ENCODE measurements at places on chromosomes 11 and 22.

DNA sequence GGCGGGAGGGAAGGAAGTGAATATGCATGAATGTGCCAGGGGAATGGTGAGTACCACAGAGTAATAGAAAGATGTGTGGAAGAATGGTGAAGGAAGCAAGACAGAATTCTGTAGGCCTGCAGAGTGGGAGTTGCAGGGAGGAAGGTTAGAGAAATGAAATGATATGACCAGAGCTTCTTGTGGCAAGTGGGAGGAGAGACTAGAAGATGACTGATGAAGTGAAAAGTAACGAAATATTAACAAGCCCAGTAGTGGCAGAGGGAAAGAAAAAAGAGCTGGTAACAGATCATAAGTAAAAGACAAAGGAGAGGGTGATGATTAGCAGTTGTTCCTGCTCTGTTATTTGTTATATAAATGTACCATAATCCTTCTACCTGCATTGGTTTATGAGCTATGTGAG is 1.0 kb upstream of the ALKBH8 start:
- H3K27me3 ChIP-seq, result no peaks in the 10 kb centered on the region
- H3K4me3 ChIP-seq, result peak overlapping the region; percentile 84
- DNase-seq, result no peak
- H3K4me1 ChIP-seq, result peaks cover 21% of the 10 kb centered on the region

GRCh38 chr11:35214792-35215193 is 75.8 kb downstream of the CD44 start:
- no peaks in the 10 kb centered on the region for H3K27me3 ChIP-seq
- H3K4me3 ChIP-seq, result no peak overlapping the region
- H3K27ac ChIP-seq, result peak overlapping the region; percentile 66
- no peaks in the 10 kb centered on the region for H3K36me3 ChIP-seq
- H3K4me1 ChIP-seq, result peaks cover 20% of the 10 kb centered on the region
- DNase-seq, result peak; percentile 81

DNA sequence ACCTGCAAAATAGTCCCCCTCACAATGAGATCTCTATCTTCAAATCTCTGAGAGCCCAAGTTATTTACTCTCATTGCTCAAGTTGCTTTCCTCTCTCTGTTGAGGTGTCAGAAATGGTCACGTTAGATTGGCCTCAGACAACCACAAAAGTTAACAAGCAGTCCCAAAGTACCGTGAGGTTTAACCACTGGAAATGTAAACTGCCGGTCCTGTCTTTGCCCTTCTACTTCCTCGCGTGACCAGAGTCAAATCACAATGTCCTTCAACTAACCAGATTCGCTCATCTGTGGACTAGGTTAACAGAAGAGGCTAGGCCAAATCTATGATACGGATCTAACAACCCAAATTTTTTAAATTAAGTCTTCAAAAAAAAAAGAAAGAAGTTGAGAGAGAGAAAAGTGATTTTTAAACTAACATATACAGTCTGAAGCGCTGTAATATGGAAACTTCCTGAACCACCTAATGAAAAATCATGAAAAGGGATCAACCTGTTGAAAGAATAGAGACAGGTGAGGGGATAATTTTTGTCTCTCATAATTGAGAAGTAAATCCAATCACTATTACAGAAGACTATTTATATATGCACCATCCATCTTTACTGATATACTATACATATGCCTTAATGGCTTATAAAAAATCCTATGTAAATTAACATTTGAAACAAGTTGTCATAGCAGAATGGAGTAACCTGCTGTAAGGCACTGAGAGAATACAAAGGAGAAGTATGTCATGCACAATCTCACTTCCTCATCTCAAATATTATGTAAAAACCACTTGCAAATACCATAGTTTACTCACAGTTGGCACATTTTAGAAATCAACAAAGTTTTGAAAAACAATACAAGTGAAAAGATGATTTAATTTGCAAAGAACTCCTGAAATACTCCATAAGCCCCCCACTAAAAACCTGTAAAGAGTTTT is 3.3 kb upstream of the JAML start:
- no peak for DNase-seq
- H3K36me3 ChIP-seq, result no peaks in the 10 kb centered on the region
- H3K27me3 ChIP-seq, result no peaks in the 10 kb centered on the region

GRCh38 chr22:24985826-24986214 is 33.3 kb downstream of the KIAA1671 start:
- no peaks in the 10 kb centered on the region for H3K36me3 ChIP-seq
- H3K27me3 ChIP-seq, result no peaks in the 10 kb centered on the region
- H3K4me3 ChIP-seq, result no peak overlapping the region
- DNase-seq, result no peak

DNA sequence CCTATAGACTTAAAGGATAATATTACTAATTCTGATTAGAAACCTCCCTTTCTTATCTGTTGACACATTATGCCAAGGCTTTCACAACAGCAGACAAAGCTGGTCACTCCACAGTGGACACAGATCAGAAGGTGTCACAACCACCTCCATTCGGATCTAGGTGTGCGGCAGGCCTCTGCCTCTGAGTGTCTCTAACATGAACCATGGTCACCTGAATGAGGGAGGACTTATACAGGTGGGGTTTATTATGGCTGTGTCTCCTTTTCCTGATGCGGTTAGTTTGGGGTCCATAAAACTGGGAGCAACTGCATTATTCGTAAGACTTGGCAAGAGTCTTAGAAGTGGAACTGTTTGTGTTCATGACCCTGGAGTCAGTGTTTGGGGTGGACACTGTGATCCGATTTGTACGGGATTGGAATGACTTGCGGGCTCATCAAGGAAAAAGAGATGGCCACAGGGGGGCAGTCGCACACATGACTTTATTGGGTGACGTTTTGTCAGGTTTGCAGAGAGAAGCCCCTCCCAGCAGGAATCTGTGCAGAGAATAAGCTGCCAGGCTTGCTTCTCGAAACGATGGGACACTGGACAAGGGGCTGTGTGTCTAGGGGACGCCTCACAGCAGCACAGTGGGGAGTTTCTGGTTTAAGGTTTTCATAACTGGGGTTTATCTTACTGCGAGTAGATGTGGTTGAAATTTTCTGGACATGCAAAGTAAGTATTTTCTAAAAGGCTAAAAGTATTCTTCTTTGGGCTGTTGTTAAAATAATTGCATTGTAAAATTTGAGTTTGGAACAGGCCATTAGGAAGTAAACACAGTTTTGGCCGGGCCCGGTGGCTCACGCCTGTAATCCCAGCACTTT is 90.6 kb downstream of the GAB4 start:
- peak; percentile 90 for DNase-seq
- no peak overlapping the region for H3K27ac ChIP-seq
- H3K4me3 ChIP-seq, result no peak overlapping the region
- H3K27me3 ChIP-seq, result no peaks in the 10 kb centered on the region
- H3K36me3 ChIP-seq, result no peaks in the 10 kb centered on the region

All from GM23338 (cell line).